ENCODE measurements at places on chromosomes 1 and 21. TPM values are rescaled to one million over a fixed set of nuclear protein-coding genes. Genes with fewer than 3 reads are reported as not detected.

The USP33 gene
- 18.3 TPM for total RNA-seq

The PRRX1 gene
- not detected for total RNA-seq

The C1orf226 gene
- 0.50 TPM for total RNA-seq

The AURKAIP1 gene
- total RNA-seq = 103 TPM

The SPATA17 gene
- total RNA-seq = 2.8 TPM

The TAS1R1 gene
- not detected for total RNA-seq

The DIRAS3 gene
- 1.4 TPM for total RNA-seq

The IQGAP3 gene
- 20.9 TPM for total RNA-seq

The TNFSF4 gene
- not detected for total RNA-seq

All from A549 treated with CORT108297 at 1 μM for 4 hours (cell line).